ENCODE measurements at places on chromosomes 4 and X.

- DNase-seq: no peak
These were observed 17.2 kb downstream of the GPR174 start for GRCh38 chrX:79161655-79162054.

GRCh38 chrX:141185366-141185765, 8.4 kb upstream of the LDOC1 start:
- no peak for DNase-seq

DNA sequence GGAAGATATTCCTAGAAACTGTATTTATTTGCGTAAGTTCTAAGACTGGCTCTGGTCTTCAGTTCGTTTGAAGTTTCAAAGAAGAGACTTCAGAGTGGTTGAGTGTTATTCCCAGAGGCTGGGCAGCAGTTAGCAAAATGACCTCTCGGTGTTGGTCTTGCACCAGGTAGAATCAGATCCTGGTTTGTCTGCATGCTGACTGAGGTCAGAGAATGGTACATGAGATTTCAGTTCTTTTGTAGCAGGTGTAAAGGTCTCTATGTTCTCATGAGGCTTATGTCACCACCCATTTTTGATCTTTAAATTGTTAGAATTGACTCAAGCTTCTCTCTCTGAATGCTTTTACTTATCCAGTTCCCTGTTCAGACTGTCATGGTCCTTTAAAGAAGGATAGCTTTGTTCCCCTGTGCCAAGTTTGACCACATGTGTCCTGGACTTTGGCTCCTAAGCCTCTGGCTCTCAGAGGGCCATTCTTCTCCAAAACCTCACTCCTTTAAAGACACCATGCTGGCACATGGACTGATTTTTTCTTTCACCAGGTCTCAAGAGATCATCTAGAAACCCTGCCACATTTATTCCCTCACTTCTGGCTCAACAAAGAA, 355.8 kb upstream of the BOD1L1 start:
- no peak for DNase-seq

DNA sequence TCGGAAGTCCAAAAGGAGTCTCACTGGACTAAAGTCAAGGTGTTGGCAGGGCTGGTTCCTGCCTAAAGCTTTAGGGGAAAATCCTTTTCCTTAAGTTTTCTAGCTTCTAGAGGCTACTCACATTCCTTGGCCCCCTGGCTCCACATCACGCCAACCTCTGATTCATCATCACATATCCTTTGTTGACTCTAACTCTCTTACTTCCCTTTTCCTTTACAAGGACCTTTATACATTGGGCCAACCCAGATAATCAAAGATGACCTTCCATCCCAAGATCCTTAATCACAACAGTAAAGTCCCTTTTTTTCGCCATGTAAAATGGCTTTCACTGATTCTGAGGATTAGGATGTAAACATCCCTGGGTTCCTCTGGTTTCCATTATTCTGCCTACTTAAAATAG, 146.4 kb upstream of the DCAF8L1 start:
- no peak for DNase-seq

GRCh38 chr4:139126898-139127297, 50.1 kb downstream of the ELF2 start:
- no peak for DNase-seq

DNA sequence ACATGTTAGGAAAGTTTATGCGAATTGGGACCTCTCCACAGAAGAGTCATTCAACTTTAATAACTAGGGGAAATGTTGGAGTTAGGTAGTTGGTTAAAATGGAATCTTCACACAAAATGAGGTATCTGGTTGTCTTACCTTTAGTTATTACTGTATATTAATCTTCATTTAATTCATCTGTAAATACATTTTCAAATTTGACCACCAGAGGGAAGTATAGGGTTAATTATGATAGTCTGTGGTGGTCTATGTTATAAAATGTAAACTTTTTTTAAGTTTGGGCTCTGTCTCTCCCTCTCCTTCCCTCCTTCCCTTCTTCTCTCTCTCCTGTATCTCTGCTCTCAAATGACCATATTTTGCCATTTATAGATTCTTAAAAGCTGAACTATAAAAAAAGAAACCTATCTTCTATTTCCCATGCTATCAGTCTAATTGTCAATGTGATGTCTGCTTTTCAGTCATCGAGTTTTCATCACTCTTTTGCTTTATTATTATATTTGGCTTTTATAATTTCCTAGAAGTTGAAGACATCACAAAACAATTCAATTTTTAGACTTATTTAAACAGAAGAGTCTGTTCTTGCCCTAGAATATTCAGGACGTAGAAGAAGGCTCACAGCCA, 49.8 kb downstream of the TMEM144 start:
- DNase-seq: no peak

- DNase-seq: no peak
These were observed 125.1 kb upstream of the PSAPL1 start for GRCh38 chr4:7559741-7560395.

DNA sequence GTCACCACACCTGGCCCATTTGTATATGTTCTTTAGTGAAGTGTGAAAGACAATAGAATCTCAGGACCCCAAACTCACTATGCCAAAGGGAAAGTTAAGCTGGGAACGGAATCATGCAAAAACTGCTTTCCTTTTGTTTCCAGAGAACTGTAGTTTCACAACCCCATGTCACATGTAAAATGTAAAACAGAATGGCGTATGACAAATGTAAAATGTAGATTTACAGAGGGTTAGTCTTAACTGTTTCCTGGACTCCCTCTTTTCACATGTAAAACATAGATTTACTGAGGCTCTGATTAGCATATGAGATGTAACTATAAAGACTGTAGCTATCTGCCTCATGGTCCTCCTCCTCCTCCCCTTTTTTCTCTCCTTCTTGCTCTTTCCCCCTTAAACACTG, 66.3 kb downstream of the ABLIM2 start:
- no peak for DNase-seq

GRCh38 chr4:45425135-45425534, 698.7 kb downstream of the GABRG1 start:
- no peak for DNase-seq

DNA sequence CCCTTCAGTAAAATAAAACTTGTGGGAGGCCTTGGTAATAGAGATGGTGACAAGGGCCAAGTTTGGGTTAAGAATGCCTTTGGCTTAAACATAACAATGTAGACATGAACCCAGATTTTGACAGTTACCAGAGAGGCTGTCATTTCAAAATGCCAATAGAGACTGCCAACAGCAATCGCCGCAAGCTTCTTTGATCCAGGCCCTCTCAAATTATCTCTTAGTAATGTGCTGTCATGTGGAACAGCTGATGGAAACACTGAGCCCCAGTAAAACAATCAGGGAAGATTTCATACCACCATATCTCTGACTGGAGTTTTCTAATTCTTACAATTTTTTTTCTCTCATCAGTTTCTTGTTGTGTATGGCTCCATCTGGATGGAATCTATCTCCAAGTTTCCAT, 80.5 kb downstream of the ZNF330 start:
- no peak for DNase-seq

DNA sequence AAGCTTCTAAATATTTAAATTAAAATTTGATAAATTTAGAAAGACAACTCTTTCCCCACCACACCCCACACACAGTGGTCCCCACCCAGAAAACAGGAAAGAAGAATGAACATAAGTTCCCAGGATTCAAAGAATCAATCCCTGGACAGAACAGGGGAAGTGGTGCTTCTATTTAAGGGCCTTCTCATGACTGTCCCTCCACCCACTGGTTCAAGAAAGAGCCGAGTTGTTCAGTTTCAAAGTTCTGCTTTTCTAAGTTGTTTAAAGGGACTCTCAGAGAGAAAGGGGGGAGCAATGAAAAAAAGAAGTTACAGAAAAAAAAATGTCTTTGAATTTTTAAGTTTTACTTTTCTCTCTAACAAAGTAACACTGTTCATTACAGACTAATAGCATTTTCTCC, 195.8 kb downstream of the PDGFC start:
- no peak for DNase-seq

DNA sequence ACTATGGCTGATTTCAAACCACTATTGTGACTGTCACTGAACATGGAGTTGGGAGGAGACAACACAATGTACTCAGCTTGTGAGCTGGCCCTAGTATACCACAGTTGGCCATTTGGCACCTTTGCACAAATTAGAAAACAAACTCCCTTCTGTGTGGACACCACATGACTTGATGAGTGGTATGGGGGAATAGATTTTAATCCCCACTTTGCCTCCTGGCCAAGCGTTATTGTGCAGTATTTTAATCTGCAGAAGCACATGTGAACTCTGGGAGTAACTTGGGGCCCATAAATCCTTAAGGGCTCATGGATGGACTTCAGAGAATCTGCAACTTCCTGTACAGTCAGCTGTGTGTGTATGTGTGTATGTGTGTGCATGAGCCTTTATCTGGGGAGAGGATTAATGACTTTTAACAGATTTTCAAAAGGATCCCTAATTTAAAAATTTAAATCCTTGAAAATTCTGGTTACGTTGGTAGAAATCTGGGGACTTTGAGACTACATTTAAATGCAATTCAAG, 105.0 kb upstream of the PAQR3 start:
- peak; percentile 24 for DNase-seq

GRCh38 chr4:165152527-165152926, 39.9 kb upstream of the TMEM192 start:
- peak; percentile 28 for DNase-seq

DNA sequence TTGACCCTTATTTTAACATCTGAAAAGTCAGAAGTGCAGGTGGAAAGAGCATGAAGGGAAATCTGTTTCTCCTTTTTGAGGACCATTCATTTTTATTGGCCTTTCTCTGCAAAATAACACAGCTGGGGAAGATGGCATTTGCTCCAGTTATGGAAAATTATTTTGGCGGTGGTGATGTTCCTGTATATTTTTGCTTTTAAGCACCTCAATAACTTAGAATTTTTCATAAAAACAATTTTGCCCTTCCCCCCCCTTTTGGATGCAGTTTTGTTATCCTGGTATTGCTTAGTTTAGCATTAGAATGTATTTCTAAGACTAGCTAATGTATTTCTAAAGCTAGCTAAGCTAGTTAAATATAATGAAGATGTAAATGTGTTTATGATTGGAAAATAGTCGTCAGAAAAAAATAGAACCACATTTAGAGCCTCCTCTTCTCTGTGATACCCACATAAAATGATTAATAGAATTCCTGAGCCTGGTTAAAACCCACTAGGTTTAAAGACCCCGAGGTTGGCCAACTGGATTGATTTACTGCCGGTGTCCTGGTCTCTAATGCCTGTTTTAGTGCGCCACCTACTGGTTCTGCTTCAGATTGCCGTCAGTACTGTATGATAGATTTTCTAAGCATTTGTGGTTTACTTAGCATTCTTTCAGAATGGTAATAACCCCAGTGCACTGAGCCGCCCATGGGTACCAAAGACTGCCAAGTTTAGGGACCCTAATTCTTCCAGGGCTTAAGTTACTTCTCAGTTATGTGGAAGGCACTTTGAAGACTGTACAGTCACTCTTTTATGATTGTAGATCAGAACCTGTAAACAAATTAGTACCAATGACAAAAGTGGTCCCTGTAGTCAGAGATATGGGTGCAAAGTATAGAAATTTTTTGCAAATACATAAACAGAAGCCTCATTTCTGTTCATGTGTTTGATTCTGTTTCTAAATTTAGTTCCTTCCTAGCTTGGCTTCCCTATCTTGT, 11.4 kb downstream of the KLF3 start:
- DNase-seq: peak; percentile 84

DNA sequence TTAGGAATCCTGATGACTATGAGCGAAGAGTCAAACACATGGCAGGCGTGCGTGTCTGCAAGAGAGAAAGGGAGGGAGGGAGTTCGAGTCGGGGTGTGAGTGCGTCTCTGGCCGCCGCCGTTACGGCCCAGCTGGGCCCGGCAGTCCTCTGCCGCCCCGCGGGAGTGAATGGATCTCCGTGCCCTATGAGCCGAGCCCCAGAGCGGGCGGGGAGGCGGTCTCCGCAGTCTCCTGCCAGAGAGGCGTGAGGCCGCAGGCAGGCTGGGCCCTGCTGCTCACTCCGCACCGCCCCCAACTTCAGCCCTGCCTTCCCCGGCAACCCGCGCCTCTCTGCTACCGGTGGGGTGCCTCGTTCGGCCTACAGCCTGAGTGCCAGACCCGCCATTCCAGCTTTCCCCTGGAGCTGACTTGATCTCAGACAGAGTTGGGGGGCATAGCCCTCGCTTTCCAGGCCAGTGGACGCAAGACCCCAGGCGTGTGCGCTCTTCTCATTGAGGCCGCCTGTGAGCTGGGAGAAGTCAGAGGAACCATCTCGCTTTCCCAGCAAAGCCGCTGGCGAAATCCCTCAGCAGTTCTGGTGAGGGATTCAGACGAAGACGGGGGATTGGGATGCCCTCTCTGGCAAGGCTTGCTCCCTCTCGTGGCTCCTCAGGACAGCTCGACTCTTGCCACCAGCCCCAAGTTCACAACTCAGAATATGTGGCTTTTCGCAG, 1.4 kb downstream of the SLC16A2 start:
- DNase-seq: peak; percentile 68

DNA sequence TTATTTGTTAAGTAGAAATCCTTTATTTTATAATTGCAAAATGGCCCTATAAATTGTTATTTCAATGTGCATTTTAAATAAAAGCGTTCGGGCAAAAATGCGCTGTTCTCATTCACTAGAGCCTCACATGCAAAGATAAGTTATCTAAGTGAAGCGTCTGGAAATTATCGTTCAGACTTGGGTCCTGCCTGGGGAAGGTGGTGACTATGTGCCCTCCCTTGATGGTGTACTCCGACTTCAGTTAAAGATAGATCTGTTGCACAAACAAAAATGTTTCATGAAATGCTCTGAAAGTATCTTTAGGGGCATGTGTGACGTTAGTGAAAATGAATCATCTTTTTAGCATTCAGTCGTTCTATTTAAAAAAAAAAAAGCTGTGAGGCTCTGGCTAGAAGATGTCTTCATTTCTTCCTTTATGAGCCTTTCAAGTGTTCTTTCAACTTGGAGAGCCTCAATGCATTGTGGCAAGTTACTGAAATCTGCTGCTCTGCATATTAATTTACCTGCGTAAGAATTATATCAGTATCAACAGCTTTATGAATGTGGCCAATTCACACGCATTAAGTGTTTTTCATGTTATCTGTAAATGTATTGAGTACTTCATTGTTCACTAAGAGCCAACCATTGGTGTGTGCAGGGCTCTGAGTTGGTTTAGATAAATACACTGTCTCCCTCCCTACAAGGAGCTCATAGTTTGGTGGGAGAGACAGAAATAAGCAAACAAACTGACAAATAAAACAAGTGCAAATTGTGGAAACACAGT, 83.0 kb downstream of the AFF1 start:
- no peak for DNase-seq

DNA sequence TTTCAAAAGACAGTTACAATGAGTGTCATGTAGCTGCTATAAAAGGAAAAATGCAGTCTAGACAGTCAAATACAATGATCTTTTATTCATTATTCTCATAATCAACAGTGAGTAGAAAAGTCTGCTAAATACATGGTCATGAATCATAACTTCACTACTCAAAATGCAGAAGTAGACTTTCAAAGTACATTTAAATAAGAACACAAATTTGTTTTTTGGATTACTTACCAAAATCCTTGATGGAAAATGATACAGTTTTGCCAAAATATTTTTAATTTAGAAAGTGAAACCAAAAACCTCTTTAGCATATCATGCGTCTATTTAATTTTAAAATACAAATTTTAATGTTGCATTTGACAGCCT, 4.9 kb downstream of the ACSL4 start:
- DNase-seq: no peak
